ENCODE measurements at places on chromosomes 3 and 15.
A peak's percentile ranks its signal among the peaks of the same experiment; 100 is the strongest.

- peaks cover 12% of the 10 kb centered on the region for H3K4me1 ChIP-seq
- no peaks in the 10 kb centered on the region for H3K27me3 ChIP-seq
- H3K36me3 ChIP-seq = no peaks in the 10 kb centered on the region
- H3K4me3 ChIP-seq = no peak overlapping the region
- peak; percentile 42 for DNase-seq
Observed at GRCh38 chr3:147816752-147817151, 407.6 kb downstream of the ZIC1 start.

DNA sequence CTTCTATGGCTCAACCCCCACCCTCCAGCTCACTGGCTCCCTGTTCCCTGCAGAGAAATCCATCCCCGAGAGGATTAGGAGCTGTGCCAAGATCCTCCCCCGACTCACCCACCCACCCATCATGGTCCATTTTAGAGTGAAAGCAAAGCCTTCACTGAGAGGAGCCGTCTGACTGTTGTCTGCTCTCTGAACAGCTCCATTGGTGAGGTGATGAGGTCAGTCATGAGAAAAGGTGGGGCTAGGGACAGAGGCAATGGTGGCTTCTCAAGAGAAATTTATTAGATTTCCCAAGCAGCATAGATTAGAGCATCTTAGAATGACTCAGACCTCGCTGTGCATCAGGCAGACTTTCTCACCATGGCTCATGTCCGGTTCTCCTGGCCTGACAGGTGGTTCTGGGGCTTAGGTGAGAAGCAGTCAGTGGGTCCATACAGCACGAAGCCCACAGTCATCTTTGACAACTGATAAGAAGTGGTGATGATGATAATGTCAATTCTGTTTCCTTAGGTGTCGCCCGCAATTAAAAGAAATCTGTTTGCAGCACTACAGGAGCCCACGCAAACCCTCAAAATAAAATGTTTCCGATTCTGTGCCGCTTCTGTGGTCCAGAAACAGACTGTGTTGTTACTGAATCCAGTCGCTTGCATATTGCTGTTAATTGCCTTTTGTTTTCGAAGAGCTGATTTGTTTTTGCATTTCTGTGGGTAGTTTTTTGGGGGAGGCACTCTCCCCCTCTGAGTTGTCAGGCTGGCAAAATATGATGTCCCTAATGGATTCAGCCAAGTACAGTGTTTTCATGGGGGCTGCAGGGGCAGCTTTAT lies 24.8 kb upstream of the RHO start:
- H3K4me1 ChIP-seq = peaks cover 94% of the 10 kb centered on the region
- H3K27me3 ChIP-seq = no peaks in the 10 kb centered on the region
- no peak for DNase-seq
- H3K36me3 ChIP-seq = peaks cover 15% of the 10 kb centered on the region

DNA sequence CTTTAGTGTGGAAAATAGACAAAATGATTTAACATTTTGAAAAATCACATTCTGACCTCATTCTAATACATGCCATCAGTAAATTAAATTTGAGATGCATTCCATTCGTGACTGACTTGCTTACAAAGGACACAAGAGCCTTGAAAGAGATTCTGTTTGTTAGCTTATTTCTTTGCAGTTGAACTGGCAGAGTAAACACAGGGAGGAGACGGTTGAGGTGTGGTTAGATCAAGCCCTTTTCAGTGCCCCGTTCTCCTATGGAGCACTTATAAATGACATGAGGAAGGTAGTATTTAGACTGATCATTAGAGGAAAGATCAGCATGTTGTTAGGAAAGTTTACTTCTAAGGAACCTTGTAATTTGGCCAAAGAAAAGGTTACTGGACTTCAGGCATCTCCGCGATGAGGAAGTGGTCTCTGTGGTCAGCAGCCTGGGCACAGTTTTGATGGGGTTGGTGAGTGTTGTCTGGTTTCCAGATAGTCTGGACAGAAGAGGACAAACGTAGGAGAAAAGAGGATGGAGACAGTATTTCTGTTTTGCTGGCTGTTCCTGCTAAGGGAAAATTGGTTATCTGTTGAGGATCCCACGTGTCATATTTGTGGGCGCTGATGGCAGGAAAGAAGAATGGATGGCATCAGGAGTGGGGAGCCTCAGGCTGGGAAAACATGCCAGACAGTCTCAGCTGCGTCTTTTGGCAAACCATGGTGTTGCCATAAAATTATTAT lies 328.9 kb upstream of the TBL1XR1 start:
- H3K4me3 ChIP-seq = no peak overlapping the region
- no peaks in the 10 kb centered on the region for H3K36me3 ChIP-seq
- no peak for DNase-seq
- H3K27me3 ChIP-seq = no peaks in the 10 kb centered on the region
- peaks cover 6% of the 10 kb centered on the region for H3K4me1 ChIP-seq

GRCh38 chr15:81411969-81412633 lies 38.1 kb upstream of the TMC3 start:
- peaks cover 25% of the 10 kb centered on the region for H3K4me1 ChIP-seq
- no peak for DNase-seq
- no peaks in the 10 kb centered on the region for H3K36me3 ChIP-seq
